ENCODE measurements at places on chromosomes 13 and 19.
A peak's percentile ranks its signal among the peaks of the same experiment; 100 is the strongest.

DNA sequence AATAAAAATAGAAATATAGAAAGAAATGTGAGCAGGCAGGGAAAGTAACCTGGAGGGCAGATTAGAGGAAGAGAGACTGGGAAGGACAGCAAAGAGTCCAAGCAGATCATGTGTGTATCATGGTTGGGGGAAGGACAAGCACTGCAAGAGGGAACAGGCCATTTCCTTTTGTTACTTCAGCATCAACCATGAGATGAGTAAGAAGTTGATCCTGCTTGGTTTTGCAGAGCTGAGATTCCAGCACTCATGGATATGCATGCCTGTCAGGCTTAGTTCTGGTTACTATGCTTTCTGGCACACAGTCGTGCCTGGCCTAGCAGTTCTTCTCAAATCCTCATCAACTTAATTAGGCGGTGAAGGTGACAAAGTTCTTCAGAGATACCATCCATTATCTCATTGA, 18.1 kb downstream of the NALCN start:
- no peak for DNase-seq

DNA sequence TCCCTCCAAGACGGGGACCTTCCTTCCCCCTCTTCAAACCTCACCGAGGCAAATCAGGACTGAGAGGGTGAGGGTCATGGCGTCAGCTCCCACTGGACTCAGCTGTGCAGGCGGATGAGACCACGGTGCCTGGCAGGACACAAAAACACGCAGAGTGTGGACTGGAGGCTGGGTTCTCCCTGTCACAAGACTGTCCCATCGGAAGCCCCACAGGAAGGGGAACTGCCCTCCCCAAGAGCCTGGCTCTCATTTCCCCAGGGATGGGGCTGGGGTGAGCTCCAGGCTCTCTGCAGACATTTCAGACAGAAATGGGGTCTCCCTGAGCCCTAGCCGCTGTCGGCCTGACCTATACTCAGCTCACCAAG, at the start of gene LILRB5:
LILRB5 (minus strand) TSS at position 158 of the 365 bp plus-strand sequence; CDS start at position 78, 80 bp downstream.
- no peak for DNase-seq

DNA sequence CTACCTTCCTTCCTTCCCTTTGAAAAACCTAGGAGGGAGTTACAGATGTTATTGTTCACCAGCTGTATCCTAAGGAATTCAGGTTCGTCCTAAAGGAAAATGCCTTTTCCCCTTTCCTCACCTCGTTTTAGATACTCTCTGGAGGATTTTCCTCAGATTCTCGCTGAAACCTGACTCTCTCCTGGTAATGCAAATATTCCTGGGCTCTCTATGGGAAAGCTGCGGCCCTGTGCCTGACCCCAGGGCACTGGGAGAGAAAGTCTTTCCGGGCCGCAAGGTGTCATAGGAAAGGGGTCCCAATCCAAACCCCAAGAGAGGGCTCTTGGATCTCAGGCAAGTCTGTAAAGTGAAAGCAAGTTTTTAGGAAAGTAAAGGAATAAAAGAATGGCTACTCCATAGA, 13.1 kb upstream of the OR1M1 start:
- DNase-seq, result no peak

DNA sequence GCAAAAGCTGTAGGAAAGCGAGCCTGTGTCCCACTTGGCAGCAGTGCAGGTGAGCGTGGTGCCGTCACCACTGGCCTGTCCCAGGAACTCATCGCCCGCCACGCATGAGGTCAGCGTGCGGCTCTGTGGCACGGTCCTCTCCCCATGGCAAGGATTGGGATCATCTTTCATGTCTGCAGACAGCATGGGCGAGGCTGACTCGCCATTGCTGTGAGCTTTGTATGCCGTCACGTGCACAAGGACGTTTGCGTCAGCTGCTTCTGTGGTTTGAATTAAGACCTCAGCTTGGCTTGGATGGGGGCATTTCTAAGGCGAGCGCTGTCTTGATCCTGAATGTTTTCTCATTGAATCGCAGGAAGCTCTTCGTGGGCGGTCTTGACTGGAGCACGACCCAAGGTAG, 9.8 kb downstream of the DAZAP1 start:
- DNase-seq, result no peak

- peak; percentile 91 for DNase-seq
Observed at GRCh38 chr13:30114571-30115256, 192.6 kb downstream of the KATNAL1 start.

GRCh38 chr13:110447058-110447511, 114.4 kb downstream of the RAB20 start:
- no peak for DNase-seq

DNA sequence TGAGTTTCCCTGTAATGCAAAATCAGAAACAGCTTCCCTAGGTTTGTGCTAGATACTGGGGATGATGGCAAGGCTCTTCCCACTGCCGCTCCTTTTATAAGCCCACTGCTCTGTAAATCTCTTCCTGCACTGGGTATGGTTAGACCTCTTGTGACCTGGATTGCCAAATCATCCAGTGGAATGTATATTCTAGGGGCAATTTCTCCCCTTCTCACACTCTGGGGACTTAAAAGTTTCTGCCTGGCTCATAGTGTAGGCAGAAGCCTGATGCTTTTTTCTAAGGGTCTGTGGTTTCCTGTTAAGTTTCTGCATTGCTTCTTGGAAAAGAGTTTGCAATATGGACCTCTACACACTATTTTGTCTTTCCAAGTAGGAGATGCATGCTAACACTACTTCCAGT, 1582.0 kb upstream of the PCDH20 start:
- no peak for DNase-seq

DNA sequence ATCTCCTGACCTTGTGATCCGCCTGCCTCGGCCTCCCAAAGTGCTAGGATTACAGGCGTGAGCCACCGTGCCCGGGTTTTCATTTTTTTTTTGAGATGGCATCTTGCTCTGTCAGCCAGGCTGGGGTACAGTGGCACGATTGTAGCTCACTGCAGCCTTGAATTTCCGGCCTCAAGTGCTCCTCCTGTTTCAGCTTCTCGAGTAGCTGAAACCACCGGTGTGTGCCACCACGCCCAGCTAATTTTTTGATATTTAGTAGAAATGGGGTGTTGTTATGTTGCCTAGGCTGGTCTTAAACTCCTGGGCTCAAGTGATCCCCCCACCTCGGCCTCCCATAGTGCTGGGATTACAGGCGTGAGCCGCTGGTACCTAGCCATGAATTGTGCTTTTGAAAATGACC, 5.9 kb downstream of the ADAT3 start:
- DNase-seq, result no peak

- no peak for DNase-seq
Observed at GRCh38 chr13:100630555-100630954, 42.0 kb upstream of the GGACT start.

GRCh38 chr13:30211745-30212144, 95.6 kb downstream of the KATNAL1 start:
- no peak for DNase-seq

DNA sequence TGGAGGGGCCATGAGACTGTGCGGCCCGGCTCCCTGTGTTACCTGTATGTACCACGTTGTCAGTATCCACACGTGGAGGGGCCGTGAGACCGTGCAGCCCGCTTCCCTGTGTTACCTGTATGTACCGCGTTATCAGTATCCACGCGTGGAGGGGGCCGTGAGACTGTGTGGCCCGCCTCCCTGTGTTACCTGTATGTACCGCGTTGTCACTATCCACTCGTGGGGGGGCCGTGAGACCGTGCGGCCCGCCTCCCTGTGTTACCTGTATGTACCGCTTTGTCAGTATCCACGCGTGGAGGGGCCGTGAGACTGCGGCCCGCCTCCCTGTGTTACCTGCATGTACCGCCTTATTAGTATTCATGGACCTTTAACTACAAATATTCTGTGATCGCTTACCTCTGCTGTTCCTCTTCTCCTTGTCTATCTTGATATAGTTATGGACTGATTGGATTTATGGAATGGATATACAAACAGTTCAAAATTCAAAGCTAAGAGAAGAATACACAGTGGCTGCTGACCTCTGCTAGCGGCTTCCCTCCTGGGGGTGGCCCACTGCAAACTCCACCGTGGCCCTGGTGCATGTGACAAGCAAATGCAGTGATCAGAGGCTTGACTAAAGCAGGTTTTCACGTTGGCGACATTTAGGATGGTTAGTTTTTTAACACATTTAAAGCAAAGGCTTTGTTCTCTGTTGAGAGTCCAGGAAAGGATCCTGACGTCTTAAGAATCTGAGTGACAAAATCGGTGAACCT, 38.7 kb downstream of the ATP11A start:
- DNase-seq, result no peak

GRCh38 chr13:102914339-102914930, 68.6 kb downstream of the ERCC5 start:
- DNase-seq, result no peak

DNA sequence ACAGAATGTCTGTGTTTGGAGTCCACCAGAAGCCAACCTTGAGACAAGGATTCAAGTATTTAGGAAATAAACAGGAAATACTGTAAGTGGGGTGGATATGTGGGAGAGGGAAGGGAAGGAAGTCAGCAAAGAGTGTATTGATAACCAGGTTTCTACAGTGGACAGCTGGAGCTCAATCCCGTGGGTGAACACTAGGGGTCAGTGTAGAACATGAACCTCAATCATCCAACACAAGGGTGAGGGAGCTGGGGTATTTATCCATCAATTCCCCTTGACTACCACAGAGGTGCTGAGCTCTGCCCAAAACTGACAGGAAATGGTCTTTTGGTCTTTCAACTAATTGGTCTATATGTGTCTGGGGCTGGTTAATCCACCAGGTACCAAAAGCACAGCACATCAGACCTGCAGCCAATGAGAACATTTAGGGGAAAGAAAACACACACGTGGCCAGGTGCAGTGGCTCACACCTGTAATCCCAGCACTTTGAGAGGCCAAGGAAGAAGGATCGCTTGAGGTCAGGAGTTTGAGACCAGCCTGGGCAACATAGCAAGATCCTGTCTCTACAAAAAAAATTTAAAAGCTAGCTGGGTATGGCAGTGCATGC, 5.6 kb upstream of the SYDE1 start:
- no peak for DNase-seq

DNA sequence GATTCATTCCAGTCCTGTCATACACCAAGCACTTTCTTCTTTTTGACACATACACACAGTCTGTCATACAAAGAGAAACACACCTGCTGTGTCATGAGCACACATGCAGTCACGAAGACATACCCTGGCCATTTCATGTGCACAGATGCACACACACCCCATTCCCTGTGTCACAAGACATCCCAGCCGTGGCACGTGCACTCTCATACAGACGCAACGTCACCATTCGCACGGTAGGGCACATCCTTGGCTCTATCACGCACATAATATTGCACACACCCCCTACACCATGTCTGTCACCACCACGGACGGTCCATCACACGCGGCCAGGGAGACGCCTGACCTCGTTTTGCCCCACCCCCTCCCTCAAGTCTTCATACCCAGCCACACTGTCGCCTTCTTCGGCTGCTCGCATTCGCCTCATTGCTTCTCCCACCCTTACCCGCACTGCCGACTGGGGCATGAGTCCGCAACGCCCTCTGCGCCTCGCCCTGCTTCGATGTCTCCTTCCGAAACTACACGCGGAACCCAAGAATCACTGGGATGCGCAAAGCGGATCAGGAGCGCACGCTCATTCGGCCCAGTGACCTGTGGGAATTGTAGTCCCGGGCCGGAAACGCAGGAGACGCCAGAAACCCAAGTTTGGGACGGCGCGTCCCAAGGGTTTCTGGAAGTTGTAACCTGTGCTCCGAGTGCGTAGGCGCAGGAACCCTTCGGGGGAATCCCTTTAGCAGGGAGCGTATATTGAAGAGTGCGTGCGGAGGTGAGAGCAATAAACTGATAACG, 6.8 kb upstream of the ZNF283 start:
- no peak for DNase-seq

DNA sequence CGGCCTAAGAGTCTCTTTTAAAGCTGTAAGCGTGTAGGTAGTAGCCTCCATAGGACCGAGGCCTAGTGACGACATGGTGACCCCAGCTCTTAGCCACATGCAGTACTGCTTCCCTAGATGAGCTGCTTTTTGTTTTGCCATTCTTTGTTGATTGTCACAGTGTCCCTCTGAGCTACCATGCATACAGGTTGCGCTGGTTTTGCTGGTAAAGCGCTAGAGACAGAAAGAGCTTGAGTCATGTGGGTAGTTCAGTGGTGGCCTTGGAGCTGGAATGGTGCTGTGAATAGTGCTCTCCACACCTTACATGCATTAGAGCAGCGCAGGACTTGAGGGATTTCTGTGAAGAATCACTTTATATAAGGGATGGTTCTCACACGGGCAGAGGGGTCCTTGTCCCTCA, 5.1 kb downstream of the HNRNPM start:
- DNase-seq, result no peak

DNA sequence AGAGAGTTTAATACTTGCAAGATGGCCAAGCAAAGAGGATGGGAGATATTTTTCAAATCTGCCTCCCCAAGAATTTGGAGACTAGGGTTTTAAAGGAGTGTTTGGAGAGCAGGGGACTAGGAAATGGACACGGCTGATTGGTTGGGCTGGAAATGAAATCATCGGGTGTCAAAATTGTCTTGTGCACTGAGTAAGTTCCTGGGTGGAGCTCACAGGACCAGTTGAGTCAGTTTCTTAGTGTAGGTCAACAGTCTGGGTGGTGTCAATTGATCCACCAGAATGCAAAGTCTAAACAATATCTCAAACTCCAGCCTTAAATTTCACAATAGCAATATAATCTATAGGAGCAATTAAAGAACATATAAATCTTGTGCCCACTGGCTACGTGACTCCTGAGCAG, 23.0 kb upstream of the CEACAM4 start:
- DNase-seq, result no peak

DNA sequence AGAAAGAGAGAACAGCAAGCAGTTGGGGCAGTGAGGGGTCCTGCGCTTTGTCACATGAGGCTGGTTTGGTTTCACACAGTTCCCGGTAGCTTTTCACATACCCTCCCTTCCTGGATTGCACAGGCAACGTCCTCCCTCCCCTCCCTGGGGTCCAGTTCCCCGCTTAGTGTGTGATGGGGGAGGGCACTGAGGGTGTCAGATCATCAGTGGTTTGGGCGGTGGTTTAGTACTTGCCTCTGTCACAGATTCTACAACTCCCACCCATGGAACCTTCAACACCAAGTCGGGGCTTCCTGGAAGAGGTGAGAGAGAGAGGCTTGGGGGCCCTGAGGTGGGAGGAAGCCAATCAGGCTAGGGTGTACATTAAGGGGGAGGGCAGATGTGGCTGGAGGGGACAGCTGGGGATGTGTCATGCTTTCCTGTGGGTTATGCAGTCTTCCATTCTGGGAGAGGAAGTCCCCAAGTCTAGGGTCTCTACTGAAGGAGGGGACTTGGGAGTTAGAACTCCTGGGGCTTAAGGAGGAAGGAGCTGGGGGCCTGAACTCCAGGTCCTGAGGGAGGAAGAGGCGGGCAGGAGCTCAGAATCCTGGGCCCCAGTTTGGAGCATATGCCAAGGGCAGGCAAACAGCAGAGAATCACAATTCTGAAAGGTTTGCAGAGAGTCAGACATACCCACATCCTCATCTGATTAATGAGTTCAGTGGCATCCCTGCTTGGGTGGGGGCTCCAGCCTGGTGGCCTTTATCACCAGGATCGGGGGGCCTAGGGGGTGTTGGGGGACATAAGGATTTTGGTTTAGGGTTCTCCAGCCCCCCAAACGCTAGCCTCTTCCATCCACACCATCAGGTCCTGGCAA, at the start of gene NKG7:
NKG7 (minus strand) TSS at position 6 of the 856 bp plus-strand sequence. CDS start 119 bp downstream, outside the sequence.
- DNase-seq, result peak; percentile 32

- no peak for DNase-seq
Observed at GRCh38 chr19:29967623-29968022, 25.6 kb downstream of the URI1 start.

- DNase-seq, result no peak
Observed at GRCh38 chr13:24910502-24911132, 146.6 kb downstream of the RNF17 start.

GRCh38 chr13:20192158-20192835, 441 bp downstream of the GJB2 start:
- no peak for DNase-seq

GRCh38 chr13:76160961-76161925, 525.1 kb downstream of the LMO7 start:
- no peak for DNase-seq

GRCh38 chr19:49665036-49665350, 664 bp downstream of the IRF3 start:
- no peak for DNase-seq

All from effector CD4-positive, alpha-beta T cell (primary cell).